ENCODE measurements at places on chromosomes 2 and 18.

- DNase-seq, result no peak
Measured at GRCh38 chr18:12943215-12943614, 4.6 kb upstream of the SEH1L start.

GRCh38 chr2:124520953-124521352 lies 495.9 kb downstream of the CNTNAP5 start:
- DNase-seq, result no peak

- peak; percentile 7 for DNase-seq
Measured at GRCh38 chr2:199461711-199462346, 4.1 kb upstream of the SATB2 start.

DNA sequence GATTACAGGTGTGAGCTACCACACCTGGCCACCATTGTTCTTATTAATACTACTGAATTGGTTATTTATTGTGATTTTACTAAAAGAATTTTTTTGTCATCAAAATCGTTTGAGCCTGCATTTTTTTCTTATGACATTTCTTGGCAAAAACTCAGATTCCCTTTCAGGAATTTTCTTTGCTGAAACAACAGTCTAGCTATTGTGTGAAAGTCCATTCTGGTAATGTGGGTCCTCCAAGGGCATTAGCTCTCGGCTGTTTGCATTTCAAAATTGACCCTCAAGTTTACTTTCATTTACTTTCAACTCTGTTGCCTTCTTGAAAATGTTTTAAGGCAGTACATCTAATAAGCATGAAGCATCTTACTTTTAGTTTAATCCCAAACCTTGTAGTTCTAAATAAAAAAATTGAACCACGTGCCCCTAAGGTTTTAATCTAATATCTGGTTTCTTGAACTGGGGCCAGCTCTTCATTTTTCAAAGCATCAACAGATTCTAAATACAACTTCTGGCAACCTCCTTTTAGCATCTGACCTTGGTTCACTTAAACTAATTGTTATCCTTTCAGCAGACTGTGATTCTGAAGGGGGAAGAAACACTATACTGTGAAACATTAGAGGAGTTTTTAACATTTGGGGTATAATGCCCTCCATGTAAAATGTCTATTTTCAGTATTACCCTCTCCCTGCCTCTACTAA lies 325.2 kb upstream of the RAB12 start:
- no peak for DNase-seq

DNA sequence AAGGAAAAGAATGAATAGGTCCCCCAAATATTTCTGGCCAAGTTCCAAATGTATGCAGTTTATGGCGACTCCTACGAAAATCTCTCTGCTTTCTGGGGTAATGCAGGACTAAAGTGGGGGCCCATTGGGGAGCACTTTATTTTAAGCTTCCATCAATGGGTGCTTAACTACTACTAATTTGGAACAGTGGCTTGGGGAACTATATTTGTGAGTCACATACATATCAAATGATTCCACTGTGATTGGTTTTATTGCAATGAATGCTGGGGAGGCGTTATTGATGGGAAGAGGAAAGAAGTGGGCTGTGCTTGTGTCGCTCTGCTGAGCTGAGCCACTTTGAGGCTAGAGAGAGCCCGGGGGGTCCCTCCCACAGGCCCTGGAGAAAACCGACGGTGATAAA lies 560.4 kb upstream of the SALL3 start:
- no peak for DNase-seq

DNA sequence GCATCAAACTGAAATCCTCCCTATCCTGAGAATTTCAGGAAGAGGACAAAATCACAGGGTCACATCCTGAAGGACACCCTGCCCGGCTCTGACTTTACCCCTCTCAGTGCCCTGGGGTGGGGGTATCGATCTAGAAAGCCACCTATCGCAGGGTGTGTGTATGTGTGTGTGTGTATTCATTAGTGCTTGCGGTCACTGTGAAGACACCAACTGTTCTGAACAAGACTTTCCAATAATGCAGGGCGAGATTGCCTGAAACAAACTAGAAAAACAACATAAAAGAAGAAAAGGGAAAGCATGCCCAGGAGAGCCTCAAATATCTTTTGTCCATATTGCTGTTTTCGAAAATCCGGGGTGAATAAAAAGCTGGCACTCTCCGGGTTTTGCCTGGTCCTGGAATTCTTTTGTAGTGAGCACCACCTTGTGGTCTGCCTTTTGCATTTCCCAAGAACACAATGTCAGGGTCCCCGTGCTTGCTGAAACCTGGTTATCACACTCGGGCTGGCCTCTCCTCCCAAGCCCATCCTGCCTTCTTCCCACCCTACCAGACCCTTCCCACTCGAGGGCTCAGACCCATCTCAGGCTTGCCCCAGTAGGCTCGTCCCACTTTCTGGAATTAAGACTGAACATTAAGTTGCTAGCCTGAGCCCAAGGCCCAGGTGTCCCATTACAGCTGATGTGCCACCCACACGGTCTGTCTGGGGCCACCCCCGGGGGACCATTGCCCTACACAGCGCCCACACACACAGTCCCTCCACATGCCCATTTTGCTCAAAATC lies 25.0 kb upstream of the COPS8 start:
- DNase-seq, result no peak

- no peak for DNase-seq
Measured at GRCh38 chr18:23690505-23691068, 1.3 kb downstream of the LAMA3 start.

DNA sequence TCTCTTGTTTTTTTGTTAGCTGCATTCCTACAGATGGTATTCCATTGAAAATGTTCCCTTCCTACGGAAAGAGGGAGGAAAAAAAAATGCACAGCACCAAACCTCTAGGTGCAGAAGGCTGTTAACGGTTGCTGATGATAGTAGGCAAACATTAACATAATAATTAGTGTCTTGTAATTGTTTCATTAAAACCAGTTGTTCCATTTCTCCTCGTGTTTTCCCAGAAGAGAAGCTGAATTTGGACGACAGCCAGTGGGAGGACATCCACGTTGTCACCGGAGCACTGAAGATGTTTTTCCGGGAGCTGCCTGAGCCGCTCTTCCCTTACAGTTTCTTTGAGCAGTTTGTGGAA lies 494.7 kb downstream of the ARHGAP15 start:
- no peak for DNase-seq

- no peak for DNase-seq
Measured at GRCh38 chr2:118040891-118041290, 27.0 kb upstream of the CCDC93 start.

DNA sequence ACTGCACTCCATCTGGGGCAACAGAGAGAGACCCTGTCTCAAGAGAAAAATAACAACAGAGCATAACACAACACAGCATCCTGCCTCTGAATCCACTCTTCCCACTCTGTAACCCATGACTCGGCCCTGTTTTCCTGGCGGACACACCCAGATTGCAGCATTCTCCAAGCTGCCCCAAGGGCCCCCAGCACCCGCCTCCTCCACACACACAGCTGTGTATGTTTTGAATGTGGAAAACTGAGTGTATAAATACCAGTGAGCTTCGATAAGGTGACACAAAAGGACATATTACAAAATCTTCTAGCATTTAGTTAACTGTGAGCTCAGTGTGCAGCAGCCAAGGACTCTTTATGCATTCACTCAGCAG lies 13.0 kb downstream of the IMPA2 start:
- no peak for DNase-seq

- DNase-seq, result no peak
Measured at GRCh38 chr2:9250091-9250490, 43.5 kb downstream of the ASAP2 start.

DNA sequence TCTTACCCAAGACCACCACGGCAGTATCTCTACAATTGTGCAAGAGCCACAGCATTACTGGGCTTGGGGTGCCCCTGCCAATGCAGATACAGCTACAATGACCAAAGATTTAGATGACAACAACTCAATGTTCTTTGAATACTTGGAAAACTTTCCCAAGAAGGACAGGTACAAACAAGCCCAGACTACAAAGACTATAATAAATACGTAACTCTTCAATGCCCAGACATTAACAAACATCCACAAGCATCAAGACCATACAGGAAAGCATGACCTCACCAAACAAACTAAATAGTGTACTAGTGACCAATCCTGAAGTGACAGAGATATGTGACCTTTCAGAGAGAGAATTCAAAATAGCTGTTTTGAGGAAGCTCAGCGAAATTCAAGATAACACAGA lies 62.8 kb downstream of the ICA1L start:
- no peak for DNase-seq

- DNase-seq, result no peak
Measured at GRCh38 chr18:77067291-77068061, 65.1 kb downstream of the MBP start.

- DNase-seq, result no peak
Measured at GRCh38 chr18:58714259-58714658, 43.0 kb downstream of the MALT1 start.

GRCh38 chr2:190879474-190880377 lies 895 bp upstream of the GLS start:
- DNase-seq, result no peak

- DNase-seq, result no peak
Measured at GRCh38 chr2:212124598-212124997, 414.0 kb downstream of the ERBB4 start.

GRCh38 chr18:39959839-39960238 lies 1995.2 kb upstream of the PIK3C3 start:
- DNase-seq, result no peak

GRCh38 chr2:240121190-240121589 lies 14.9 kb downstream of the COPS9 start:
- DNase-seq, result no peak

DNA sequence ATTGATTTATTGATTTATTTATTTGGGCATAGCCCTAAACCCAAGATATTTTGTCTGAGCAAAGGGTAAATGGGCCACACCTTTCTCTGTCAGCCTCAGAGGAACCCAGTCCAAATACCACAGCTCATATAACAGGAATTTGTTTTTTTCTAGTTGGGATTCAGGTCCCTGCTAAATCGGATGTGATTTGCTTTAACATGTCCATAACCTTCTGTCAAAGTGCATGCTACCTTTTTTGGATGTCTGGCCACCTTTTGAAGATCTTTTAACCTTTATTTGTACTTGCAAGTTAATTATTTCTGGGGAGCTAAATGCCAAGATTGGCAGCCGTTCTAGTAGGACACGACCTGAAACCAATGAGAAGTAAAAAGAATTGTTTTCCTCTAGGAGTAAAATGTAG lies 303.2 kb upstream of the UBE2E3 start:
- DNase-seq, result no peak

GRCh38 chr2:216216951-216217903 lies 108.1 kb downstream of the XRCC5 start:
- DNase-seq, result no peak

DNA sequence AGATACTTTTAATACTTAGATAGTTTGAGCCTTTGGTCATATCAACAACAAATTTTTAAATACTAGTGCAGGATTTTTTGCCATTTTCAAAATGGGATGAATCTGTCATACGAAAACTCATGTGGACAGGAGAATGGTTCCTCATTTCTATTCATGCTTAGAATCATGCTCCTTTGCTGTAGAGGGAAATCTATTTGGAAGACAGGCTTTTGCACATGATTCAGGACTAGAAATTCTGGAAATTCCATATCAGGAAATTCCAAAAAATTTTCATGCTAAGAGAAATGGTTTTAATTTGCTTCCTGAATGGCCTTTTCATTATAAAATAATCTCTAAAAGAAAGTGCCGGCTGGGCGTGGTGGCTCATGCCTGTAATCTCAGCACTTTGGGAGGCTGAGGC lies 39.3 kb downstream of the MOGAT1 start:
- no peak for DNase-seq

GRCh38 chr2:191894681-191895147 lies 47.8 kb upstream of the CAVIN2 start:
- DNase-seq, result no peak

- no peak for DNase-seq
Measured at GRCh38 chr2:156728328-156728727, 292.1 kb downstream of the GPD2 start.

DNA sequence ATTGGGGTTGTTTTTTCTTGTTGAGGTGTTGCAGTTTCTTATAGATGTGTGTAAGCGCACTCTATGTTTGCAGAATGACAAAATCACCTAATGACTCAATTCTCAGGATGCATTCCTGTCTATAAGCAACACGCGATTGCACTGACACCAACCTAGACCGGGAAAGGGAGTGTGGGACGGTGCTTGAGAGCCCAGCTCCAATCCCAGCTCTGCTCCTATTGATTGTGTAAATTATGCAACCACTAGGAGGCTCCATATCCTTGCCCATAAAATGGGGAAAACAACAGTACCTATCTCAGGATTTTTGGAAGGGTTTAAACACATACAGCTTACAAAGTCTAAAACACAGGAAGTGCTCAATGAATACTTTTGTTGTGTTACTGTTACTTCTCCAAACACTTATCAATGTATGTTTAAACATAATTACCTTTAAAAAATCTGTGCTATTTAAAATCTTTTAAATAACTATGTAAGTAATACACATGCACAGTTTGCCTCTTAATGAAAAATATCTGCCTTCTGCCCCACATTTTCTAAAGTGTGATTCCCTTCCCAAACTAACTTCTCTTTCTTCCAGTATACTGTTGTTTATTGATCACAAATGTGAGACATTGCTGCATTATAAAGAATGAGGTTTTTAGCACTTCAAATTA lies 132.5 kb downstream of the SPHKAP start:
- DNase-seq, result no peak

DNA sequence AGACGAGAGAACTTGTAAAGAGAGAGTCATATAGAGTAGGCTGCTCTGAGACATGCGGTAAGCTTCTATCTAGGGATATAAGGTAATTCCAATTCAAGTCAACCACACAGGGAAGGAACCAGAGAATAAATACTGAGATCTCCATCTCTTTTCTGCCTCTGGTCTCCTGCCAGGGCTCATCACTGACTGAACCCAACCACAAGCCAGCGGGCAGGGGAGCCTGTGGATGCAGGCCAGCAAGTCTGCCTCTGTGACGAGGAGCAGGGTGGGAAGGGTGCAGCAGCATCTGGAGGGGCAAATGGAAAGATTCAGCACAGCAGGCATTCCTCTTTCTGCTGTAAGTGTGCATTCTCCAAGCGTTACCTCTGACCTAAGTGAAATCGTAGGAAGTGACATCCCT lies 82.2 kb downstream of the ICOS start:
- no peak for DNase-seq

DNA sequence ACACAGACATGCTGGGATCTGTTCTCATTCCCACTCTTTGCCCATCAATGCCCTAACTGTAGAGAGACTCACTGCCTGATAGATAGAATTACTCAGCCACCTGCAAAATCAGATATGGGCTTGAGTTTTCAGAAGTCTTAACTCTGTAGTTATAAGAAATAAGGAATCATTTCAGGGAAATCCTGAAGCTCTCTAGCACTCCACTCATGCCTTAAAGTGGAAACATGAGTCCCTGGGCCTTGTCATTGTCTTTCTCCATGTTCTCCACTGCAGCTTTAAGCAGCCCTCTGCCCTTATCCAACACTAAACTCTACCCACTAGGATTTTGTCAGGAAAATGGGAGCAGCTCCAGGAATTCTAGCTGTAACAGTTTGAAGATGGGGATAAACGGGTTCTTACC lies 192.5 kb downstream of the SNTG2 start:
- DNase-seq, result no peak

DNA sequence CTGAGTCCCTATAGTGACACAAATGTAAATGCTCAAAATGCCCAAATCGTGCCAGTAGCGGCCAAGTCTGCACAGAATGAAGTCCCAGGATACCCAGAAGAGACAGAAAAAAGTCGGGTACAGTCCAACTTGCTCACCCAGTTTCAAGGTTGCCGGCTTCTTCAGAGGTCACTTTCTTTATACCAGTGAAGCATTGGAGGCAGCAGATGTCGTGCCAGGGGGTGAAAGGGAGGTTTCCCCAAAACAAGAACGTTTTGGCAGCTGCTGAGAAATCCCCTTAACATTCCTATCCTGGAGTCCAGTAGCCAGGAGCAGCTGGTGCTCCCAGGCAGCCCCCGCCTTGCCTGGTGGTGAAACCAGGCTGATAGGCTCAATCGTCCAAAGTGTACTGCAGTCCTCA lies 58.1 kb upstream of the MCFD2 start:
- DNase-seq, result no peak

- peak; percentile 74 for DNase-seq
Measured at GRCh38 chr2:113248997-113249770, 29.5 kb downstream of the PAX8 start.

Data from GM12891 (cell line).